Sciatic nerve (tissue), 2 donors: ENCODE measurements at places on chromosomes 12 and 14. TPM values are rescaled to one million over a fixed set of nuclear protein-coding genes. Genes with fewer than 3 reads are reported as not detected.

- no peak for DNase-seq
Measured at GRCh38 chr12:105944628-105945027, 194.1 kb downstream of the NUAK1 start.

GRCh38 chr14:20690848-20691640 lies 2.5 kb downstream of the ANG start:
- no peak for DNase-seq

DNA sequence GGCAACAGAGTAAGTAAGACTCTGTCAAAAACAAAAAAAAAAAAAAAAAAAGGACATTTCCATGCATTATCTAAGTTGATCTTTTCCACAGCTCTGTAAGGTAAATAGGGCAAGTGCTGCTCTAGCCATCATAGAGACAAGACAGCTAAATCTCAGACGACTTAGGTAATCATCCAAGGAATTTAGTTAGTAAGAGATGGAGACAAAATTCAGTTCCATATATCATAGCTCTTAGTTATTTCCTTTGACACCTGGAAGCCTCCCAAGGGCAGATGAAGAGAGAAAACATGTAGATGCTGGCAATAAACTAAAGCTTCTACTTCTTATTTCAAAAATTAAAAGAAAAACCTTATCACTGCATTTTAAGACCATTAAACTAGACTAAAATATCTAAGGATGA lies 48.7 kb downstream of the ST8SIA1 start:
- DNase-seq, result no peak

DNA sequence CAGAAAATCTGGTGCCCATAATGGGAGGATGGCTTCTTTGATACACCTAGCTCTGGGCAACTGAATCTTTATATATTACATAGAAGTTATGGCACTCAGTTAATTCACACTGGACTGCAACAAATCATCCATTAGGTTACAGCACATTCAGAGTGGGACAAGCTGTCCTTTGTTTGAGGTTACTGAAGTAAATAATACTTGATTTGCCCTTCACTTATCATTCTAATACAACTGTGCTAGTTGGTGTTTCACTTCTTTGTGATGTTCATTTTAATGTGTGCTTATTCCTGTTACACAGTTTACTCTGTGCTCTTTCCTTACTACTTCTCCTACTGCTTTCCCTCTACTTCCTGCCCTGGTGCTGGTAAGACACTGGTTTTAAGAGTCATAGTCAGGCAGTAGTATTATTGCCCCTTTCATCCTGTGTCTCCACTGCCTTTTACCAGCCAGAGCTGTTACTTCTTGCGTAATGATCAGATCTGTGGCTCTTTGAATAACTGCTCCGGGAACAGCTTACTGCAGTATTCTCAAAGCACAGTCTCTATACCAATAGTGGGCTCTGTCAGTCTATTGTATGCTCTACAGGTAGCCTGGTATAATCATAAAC lies 36.4 kb upstream of the GXYLT1 start:
- no peak for DNase-seq

DNA sequence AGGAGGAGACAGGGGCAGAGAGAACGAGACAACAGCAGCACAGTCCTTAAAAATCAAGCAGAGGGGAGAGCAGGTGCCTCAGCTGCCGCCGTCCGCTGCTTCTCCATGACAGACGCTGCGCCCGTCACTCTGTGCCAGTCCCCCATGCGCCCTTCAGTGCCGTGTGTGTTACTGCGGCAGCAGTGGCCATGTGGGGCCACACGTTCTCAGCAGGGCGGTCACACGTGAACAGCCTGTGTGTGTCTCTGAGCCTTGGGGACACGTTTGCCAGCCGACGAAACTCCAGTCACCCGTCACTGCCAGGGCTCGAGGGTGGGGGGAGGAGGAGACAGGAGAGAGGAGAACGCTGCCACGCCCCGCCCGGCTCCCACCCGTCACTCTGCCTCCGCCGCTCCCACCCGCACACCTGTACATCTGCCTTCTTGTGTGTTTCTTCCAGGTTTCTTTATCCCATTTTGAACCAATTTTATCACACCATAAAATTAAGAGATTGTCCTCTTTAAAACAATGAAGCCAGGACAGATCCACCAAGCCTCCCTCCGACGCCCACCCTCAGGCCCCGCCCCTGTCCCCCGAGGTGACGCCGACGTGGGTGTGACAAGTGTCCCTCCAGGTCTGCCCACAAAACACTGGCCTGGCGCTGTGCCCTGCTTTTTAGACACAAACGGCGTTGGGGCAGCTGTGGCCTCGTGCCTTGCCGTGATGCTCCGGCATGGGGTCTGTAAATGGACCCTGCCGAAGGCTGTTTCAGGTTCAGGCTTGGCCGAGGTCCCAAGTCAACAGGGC lies 58.2 kb downstream of the GALNT9 start:
- no peak for DNase-seq

Gene MYF6
- not detected for total RNA-seq
